ENCODE measurements at places on chromosomes 6 and 20.

DNA sequence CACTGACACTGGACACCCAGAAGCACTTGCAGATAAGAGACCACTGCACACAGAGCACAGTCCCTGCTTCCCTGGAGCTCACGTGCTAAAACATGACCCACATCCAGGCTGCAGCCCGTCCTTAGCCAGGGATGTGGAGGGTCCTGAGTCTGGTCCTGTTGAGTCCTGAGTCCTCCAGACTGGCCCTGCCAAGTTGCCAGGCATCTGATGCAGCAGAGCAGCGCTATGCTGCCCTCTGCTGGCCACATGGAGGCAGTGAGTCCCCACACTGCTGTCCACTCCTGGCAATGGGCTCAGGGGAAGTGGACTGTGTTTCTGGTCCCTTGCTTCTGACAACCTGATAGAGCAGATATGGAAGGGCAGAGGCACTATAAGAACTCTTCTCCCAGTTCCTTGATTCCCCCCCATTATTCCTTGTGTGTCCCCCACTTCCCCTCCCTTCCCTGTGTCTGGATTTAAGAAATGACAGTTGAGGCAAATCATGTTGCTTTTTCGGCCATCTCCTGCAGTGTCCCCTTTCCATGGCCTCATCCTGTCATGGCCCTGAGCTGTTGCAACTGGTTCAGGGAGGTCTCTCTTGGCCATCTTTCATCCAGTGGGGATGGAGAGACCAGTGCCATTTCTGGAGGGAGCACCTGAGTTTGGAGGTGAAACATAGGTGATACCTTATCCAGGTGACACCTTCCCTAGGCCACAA is 86.0 kb downstream of the DHX35 start:
- DNase-seq, result peak; percentile 76
- H3K36me3 ChIP-seq, result peaks cover 5% of the 10 kb centered on the region
- no peak overlapping the region for H3K27ac ChIP-seq
- no peak overlapping the region for H3K4me3 ChIP-seq

DNA sequence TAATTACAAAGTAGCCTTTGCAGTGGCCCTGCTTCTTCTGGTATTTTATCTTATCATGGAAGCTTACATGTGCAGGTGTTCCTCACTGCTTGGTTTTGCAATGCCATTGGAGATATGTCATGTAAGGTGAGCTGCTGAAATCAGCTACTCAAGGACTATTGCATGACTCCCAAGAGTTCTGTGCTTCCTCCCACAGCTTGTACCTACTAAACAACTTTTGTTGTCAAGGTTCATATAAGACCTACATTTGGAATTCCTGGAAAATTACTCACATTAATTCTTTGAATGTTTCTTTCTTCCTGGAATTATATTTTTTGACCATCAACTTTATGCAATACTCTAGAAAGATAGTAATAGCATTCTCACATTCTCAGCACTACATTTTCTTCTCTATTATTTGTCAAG is 427.5 kb upstream of the HSF2 start:
- H3K4me3 ChIP-seq, result no peak overlapping the region
- DNase-seq, result no peak
- no peaks in the 10 kb centered on the region for H3K27me3 ChIP-seq
- H3K36me3 ChIP-seq, result no peaks in the 10 kb centered on the region
- no peaks in the 10 kb centered on the region for H3K4me1 ChIP-seq

GRCh38 chr20:54474046-54474445 is 1.3 kb upstream of the DOK5 start:
- DNase-seq, result no peak
- no peak overlapping the region for H3K27ac ChIP-seq
- H3K36me3 ChIP-seq, result no peaks in the 10 kb centered on the region
- H3K27me3 ChIP-seq, result peaks cover 17% of the 10 kb centered on the region
- H3K4me3 ChIP-seq, result no peak overlapping the region
- peaks cover 9% of the 10 kb centered on the region for H3K4me1 ChIP-seq

DNA sequence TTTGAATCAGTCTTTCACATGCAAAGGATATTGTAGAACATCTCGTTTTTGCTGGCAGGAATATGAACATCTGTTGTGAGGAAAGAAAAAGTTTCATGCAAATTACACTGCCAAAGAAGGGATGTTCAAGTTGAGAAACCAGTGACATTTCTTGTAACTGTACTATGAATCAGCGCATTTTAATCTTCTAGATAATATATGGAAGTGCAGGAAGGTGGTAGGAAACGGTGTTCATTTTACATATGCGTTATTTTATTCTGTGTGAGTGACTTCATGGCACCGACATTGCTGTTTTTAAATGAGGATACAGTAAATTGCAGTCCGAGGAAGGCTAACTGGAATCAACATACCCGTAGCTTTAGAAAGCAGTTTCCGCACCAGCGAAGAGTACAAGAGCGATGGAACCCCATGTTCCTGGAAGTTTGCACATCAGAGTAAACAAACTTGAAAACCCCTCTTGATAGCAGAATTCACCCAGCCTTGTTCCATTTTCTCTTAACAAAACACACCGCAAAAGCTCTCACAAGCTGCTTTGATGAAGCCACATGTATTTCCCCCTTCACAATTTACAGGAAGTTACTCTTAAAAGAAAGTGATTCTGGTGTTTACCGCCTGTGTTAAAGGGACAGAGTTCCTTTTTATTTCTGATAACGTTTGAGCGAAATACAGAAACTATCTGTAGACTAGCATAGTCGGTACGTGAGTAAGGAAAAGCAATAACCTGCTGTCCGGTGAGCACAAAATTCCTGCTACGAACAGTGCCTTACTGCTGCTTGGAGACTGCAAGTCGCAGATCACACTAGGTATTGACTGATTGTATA is 11.5 kb downstream of the PRDM1 start:
- peak; percentile 79 for DNase-seq
- peak overlapping the region; percentile 80 for H3K27ac ChIP-seq
- peak overlapping the region; percentile 23 for H3K4me3 ChIP-seq

DNA sequence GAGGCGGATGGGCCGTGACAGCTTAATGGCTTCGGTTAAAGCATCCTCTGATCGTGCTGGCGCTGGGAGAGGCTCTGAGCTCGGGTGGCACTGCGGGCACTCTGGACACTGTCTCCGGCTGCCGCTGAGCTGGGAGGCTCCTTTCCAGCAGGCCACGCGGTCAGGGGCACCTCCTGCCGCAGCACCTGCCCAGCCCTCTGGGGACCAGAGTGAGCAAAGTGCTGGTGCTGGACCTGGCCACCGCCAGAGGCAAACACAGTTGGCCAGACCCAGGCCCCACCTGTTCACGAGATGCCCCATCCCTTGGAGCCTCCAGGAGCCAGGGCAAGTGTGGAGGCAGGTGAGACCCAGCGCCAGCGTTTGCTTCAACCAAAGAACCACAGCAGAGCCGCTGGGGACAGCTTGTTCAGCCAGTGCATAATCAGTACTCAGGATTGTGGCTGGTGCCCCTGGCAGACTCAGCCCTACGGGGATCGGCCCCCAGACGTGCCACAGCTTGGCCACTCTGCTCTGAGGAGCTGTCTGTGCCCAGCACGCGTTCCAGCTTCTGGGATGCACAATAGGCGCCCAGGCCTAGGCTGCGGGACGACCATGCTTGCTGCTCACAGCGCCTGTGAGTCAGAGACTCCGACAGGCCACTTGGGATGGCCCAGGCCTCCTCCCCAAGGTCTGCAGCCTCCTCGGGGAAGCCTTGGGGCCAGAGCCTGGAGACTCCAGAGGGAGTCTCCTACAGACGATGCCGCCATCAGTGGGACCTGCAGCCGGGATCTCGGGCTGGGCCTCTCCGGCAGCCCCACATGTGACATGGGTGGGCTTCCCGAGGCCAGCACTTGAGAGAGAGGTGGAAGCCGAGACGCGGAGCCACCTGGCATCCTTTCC is 38.2 kb upstream of the SLCO4A1 start:
- H3K27me3 ChIP-seq, result peaks cover 45% of the 10 kb centered on the region
- no peak overlapping the region for H3K4me3 ChIP-seq
- no peaks in the 10 kb centered on the region for H3K36me3 ChIP-seq
- peaks cover 35% of the 10 kb centered on the region for H3K4me1 ChIP-seq

DNA sequence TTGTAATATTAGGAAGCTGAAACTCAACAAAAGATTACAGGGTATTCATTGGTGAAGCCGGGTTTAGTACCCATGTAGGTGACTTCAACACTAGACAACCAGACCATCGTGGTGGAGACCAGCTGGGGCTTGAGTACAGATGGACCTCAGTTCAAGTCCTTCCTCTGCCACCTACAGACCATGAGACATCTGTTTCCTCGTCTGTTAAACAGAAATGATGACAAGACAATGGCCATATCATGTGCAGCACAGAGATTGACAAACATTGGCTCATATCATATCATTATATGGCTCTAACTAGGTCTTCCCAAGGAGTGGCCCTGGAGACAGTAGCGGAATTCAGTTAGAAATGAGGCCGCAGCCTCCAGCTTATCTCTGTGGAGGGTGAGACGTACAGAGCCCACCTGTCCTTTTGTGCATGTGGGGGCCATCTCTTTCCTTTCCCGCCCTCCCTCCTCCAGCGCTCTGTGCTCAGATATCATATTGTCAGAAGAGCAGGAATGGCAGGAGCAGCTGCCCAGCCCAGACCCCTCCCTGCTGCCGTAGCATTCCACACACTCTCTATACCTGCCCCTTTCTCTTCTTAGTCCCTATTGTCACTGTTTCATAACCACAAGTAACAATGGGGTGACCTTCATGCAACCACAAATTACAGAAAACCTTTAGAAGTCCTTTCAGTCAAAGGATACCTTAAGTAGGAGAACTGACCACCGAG is 75.1 kb downstream of the LY86 start:
- no peaks in the 10 kb centered on the region for H3K27me3 ChIP-seq
- no peak overlapping the region for H3K27ac ChIP-seq
- H3K4me1 ChIP-seq, result peaks cover 25% of the 10 kb centered on the region
- no peak for DNase-seq
- H3K36me3 ChIP-seq, result no peaks in the 10 kb centered on the region

DNA sequence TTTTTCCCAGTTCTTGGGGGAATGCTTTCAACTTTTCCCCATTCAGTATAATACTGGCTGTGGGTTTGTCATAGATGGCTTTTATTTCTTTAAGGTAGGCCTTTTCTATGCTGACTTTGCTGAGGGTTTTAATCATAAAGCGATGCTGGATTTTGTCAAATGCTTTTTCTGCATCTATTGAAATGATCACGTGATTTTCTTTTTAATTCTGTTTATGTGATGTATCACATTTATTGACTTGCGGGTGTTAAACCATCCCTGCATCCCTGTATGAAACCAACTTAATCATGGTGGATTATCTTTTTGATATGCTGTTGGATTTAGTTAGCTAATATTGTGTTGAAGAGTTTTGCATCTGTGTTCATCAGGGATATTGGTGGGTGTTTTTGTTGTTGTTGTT is 65.6 kb downstream of the ERMARD start:
- DNase-seq, result no peak
- H3K27ac ChIP-seq, result no peak overlapping the region
- H3K36me3 ChIP-seq, result no peaks in the 10 kb centered on the region
- no peaks in the 10 kb centered on the region for H3K4me1 ChIP-seq

- no peak overlapping the region for H3K4me3 ChIP-seq
- peaks cover 58% of the 10 kb centered on the region for H3K36me3 ChIP-seq
- no peaks in the 10 kb centered on the region for H3K27me3 ChIP-seq
- DNase-seq, result peak; percentile 49
- H3K27ac ChIP-seq, result no peak overlapping the region
- H3K4me1 ChIP-seq, result no peaks in the 10 kb centered on the region
Observed at GRCh38 chr6:37314487-37315156, 39.2 kb upstream of the RNF8 start.

DNA sequence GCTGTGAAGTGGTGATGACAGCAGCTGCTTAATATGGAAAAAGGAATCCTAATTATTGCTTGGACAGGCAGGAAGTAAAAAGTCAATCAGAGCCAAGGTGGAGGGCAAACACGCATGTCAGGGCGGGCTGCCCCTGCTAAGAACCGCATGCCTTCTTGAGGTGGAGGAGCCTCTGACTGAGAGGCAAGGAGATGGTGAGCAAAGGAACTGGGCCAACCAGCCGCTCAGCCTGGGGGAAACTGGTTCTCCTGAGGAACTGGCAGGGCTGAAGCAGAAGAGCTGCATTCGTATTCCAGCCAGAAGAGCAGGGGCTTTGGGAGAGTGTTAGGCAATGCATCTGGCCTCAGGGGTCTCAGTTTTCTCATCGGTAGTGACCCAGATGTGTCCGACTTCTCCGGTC is 13.1 kb upstream of the MLN start:
- H3K4me1 ChIP-seq, result no peaks in the 10 kb centered on the region
- H3K36me3 ChIP-seq, result no peaks in the 10 kb centered on the region
- H3K4me3 ChIP-seq, result no peak overlapping the region

- H3K4me1 ChIP-seq, result no peaks in the 10 kb centered on the region
- DNase-seq, result no peak
- H3K27me3 ChIP-seq, result no peaks in the 10 kb centered on the region
Observed at GRCh38 chr6:90256698-90257485, 39.8 kb downstream of the BACH2 start.

DNA sequence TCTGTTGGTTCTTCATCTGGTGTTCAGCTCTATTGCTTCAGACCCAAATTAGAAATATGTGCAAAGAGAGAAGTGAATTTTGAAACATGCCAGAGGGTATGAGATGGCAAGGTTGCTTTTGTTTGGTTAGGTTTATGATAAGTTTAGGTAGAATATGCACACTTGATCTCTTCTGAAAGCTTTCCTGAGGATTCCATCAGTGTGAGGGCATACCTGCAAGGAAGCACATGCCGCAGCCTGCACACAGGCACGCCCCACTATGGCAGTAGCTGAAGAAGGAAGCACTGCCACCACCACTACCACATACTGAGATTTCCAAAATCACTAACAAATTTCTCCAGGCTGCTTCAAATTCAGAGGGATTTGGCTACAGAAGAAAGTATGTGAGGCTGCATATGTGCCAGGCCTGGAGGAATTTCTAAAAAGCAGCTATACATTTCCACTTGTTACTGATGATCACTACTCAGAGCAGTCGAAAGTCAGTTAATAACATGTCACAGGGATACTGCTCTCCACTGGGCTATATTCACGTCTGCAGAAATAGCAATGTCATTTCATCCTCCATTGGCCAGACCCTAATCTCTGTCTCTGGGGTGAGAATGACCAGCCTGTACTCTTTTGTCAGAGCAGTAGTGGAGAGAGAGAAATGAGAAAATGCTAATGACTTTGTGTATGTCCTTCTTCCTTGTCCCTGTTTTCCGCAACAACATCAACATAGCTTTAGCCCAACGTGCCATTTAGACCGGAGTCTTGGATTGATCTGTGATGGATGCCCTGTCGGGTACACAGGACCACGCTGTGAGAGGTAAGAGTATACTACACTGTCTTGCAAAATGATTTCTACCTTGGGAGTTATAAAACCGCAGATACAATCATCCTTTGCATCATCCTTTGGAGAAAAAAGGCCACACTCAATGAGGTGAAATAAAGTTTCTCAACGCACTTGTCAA is 396.7 kb downstream of the LAMA2 start:
- no peaks in the 10 kb centered on the region for H3K27me3 ChIP-seq
- H3K36me3 ChIP-seq, result no peaks in the 10 kb centered on the region
- peak overlapping the region; percentile 39 for H3K27ac ChIP-seq
- H3K4me3 ChIP-seq, result peak overlapping the region; percentile 4
- peaks cover 9% of the 10 kb centered on the region for H3K4me1 ChIP-seq

- no peaks in the 10 kb centered on the region for H3K4me1 ChIP-seq
- H3K27ac ChIP-seq, result no peak overlapping the region
- peak; percentile 33 for DNase-seq
- no peaks in the 10 kb centered on the region for H3K36me3 ChIP-seq
- no peaks in the 10 kb centered on the region for H3K27me3 ChIP-seq
Observed at GRCh38 chr6:17361013-17361412, 32.4 kb upstream of the CAP2 start.

All from muscle of leg (tissue), 16 donors.